ENCODE measurements at places on chromosomes 5 and 9. TPM values are rescaled to one million over a fixed set of nuclear protein-coding genes. Genes with fewer than 3 reads are reported as not detected.

GRCh38 chr5:178117923-178118701 is 4.8 kb downstream of the N4BP3 start:
- DNase-seq: peak; percentile 63

DNA sequence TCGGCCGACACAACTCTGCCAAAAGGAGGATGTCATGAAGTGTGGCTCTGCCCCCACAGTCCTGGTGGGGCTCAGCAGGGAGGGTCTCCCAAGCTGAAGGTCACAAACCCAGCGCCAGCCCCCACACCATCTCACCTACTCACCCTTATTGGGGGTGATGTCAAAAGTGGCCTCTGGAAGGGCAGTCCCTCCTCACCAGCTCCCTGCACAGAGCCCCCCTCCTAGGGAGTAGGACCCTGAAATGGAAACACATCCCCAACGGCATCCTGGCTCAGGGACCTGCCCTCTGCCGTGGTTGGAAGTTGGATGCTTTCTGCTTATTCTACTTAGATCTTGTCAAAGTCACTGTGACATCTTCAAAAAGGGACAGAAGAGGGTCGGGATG is 89.5 kb downstream of the NSUN2 start:
- DNase-seq: no peak

- no peak for DNase-seq
Measured at GRCh38 chr5:41399839-41400238, 110.6 kb downstream of the PLCXD3 start.

The CSF2 gene
- not detected for total RNA-seq

The FOXD4L6 gene
- total RNA-seq: not detected

DNA sequence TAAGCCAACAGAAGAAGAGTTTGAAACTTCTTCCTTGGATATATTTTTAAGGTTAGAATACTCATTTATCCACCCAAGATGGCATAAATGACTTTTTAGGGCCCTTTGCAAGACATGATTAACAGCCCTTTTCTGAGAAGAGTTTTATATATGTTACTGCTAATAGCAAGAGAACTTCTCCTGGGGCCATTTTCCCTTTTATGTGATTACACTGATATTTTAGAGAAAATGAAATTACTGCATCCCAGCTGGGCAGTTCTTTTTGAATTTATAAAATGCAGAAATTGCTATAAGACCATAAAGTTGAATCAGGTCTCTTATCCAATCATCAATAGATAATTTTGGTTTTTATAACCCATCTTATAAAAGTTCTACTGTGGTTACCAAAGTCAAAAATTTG is 161.3 kb upstream of the RFX3 start:
- no peak for DNase-seq

The INSL4 gene
- total RNA-seq: not detected

DNA sequence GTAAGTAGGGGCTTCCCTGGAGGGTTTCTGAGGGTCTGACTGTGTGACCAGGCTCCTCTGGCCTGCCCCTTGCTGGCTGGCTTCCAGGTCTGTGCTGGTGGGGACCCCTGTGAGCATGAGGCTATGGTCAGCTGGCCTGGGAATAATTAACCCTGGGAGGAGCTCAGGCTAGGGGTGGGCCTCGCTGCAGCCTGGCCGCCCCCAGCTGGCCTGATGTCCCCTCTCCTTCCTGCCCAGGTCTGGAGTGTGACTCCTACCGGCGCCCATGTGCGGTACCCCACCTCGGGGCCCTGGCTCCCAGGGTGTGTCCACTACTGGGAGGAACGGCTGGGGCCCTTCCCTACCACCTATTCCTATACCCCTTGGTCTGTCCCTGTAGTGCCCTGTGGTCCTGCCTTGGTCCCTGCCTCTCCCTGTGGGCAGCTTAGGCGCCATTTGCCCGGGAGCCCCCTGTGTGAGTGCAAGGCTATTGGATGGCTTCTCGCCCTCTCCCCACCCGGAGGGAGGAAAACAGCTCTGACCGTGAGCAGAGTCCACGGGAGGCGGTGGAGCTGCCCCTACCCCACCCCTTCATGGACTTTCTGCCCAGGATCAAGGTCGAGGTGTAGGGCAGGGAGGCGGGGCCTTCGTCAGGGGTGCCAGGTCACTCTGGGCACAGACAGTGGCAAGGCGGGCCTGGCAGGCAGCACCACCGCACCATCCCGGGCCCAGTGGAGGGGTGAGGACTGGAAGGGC is 9.4 kb downstream of the RXRA start:
- DNase-seq: peak; percentile 77

The LCP2 gene
- 6.7 TPM for total RNA-seq

DNA sequence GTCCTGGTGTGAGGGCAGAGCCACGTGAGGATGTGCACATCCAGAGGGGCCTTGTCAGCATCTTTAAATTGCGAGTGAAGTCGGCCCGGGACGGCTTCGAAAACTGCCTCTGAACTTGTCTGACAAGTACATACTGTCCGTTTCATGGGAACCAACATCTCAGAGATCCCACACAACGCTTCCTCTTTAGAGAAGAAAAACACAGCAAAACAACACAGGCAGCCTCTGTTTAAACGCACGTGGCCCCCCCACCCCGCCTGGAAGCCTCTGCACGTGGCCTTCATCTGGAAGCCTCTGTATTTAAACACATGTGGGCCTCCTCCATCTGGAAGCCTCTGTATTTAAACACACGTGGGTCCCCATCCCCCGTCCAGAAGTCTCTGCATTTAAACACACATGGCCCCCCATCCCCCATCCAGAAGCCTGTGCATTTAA is 29.2 kb downstream of the CEP72 start:
- no peak for DNase-seq

- DNase-seq: peak; percentile 46
Measured at GRCh38 chr9:86944796-86945727, 2.2 kb downstream of the GAS1 start.

- DNase-seq: no peak
Measured at GRCh38 chr9:112249277-112249676, 74.2 kb upstream of the SUSD1 start.

The ARID3C gene
- not detected for total RNA-seq

- DNase-seq: no peak
Measured at GRCh38 chr9:74960561-74960960, 7.8 kb upstream of the C9orf40 start.

DNA sequence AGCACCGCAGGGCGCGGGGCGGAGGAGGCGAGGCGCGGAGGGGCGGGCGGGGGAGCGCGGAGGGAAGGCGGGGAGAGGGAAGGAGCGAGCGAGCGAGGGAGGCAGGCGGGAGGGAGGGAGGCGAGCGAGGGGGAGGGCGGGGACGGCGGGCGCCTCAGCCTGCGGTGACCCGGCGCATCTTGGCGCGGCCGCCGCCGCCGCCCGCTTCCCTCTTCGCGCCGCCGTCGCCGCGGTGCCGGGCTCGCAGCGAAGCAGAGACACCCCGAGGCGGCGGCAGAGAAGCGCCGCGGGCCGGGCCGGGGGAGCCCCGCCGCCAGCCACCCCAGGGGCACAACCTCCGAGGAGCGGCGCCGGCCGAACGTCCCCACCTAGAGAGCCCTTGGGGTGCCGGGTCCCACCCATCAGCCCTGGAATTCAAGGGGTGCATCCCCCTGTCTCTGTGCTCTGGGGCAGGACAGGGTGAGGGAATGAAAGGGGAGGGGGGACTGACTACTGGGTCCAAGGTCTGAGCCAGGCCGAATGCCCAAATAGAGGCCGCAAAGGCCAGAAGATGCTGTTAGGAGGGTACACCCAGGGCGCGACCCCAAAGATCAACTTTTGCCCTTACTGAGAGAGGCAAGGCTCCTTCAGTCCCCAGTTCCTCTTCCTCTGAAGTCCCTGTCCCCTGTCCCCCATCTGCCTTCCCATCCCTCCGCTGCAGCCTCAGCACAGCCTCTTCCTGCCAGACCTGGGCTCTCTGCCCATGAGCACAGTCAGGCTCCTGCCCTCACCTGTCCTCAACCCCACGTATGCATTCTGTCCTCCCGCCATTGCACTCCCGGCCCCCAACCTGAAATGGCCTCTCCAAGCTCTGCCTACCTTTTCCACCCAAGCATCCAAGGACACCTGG is at the start of gene ADAMTS2:
Gene ADAMTS2, minus strand, starts transcription at position 29 of the 889 bp plus-strand sequence. CDS start 133 bp downstream, outside the sequence.
- peak; percentile 78 for DNase-seq

The EQTN gene
- not detected for total RNA-seq

- no peak for DNase-seq
Measured at GRCh38 chr5:110092955-110093785, 403.4 kb downstream of the MAN2A1 start.

GRCh38 chr9:8186560-8186959 is 387.0 kb upstream of the DMAC1 start:
- DNase-seq: no peak

- no peak for DNase-seq
Measured at GRCh38 chr9:123784518-123784917, 145.4 kb downstream of the DENND1A start.

The IL17B gene
- total RNA-seq: not detected

- DNase-seq: no peak
Measured at GRCh38 chr5:60886158-60886557, 42.1 kb upstream of the ELOVL7 start.

GRCh38 chr9:128885798-128886197 is 3.9 kb downstream of the LRRC8A start:
- DNase-seq: no peak

DNA sequence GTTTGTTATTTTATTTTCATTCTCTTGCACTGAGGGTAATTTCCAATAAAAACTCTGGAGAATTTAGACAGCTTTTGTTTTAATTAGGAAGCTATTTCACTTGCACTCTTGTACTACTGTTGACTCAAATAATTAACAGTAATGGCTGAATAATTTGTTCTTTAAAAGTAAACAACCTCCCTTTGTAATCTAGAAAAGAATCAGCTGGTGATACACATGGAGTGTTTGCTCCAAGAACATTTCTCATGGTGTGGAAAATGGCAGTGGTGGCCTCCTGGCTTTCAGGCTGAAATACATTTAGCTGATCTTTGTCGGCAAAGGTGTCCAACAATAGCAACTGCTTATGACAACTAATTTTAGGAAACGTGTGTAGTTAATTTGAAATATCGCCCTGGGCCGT is 129.4 kb downstream of the C9orf152 start:
- DNase-seq: no peak

DNA sequence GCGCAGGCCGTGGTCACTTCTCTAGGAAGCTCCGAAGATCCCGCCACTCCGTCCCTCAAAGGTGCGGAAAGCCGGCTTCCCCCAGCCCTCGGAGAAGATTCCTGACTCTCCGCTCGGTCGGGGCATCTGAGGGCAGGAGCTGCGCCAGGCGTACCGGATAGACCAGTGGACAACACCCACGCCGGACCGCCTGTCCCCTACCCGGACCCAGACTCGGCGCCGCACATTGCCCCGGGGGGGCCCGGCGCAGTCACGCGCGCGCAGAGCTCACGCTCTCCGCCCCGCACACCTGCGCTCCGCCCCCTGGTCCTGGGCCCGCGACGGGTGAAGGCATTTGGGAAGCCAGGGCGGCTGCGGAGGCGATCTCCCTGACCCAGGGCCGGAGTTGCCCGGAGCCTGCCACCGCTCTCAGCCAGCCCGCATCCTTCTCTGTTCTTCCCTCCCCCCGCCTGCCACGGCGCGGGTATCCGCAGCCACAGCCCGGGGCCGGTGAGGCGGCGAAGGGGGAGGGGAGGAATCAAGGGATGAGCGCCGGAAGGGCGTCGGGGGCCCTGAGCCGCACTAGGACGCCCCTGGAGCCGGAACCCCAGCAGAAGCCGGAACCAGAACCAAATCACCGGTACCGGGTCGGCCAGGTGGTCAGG is 448 bp downstream of the RELL2 start:
- no peak for DNase-seq

- DNase-seq: no peak
Measured at GRCh38 chr5:123937230-123937629, 425.3 kb downstream of the CSNK1G3 start.

The PCA3 gene
- total RNA-seq: not detected

DNA sequence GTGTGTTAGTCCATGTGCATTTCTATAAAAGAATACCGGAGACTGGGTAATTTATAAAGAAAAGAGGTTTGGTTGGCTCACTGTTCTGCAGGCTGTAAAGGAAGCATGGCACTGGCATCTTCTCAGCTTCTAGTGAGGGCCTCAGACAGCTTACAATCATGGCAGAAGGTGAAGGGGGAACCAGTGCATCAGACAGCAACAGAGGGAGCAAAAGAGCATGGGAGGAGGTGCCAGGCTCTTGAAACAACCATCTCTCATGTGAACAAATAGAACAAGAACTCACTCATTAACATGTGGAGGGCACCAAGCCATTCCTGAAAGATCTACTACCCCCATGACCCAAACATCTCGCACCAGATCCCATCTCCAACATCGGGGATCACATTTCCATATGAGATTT is 89.2 kb upstream of the IL33 start:
- DNase-seq: no peak

GRCh38 chr5:151155775-151156506 is 1.6 kb downstream of the ANXA6 start:
- peak; percentile 54 for DNase-seq

- DNase-seq: peak; percentile 98
Measured at GRCh38 chr9:94166236-94166975, 82.1 kb downstream of the PTPDC1 start.

The UBE2QL1 gene
- 22.8 TPM for total RNA-seq

DNA sequence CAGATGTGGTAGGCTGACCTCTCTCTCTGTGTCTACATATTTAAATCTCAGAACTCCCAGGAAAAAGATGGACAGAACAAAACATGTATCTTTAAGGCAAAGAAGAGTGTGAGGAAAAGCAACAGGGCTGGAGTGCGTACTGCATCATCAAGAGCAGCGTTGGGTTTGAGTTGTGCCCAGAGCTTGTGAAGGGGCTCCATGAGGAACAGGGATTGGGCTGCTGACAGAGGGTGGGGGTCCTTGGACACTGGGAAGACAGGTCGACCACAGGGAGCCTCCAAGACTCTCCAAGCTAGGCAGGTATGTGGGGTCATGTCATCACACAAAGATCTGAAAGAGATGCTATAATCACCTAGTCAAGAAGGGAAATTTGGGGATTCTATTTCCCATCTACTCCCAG is 309.9 kb downstream of the IRX1 start:
- DNase-seq: no peak

DNA sequence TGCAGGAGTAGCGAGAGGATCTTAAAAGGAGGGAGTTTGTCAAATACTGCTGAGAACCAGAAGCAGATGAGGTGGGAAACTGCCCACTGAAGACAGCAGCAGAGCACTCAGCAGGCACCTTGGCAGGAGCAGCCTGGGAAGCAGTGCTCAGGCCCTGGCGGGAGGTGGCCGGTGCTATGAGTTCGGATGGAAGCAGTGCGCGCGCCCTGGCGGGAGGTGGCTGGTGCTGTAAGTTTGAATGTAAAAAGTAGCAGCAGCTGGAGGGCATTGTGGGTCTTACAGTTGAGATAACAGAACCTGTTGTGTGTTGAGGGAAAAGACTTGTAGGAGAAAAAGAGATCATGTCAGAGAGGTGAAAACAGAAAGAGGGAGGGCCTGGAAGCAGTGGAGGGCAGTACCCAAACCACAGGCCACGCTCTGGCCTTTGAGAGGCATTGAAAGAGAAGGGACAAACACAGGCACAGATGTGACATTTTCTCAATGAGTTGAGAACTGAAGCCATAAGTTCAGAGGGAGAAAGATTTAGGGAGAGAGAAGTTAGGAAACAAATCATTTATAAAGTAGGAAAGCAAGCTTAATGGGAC is 130.9 kb downstream of the ERCC6L2 start:
- no peak for DNase-seq

DNA sequence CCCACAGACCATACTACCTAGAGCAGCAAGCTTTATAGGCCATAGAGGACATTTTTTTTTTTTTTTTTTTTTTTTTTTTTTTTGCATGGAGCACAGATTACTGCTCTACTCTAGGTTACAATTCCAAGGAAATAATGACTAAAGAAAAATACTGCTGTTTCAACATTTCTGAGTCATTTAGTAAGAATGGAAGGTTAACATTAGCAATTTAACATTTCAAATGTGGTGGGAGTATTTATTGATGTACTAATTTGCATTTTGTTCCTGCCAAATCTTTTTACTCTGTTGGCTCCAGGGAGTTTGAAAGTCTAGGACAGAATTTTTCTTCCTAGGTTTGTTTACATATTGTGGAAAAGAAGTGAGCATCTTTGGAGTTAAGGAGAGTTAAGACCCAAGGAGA is 142.1 kb upstream of the CCDC152 start:
- DNase-seq: no peak

Measured in Right ventricle myocardium superior (tissue), 1 donor.